ENCODE measurements at places on chromosomes 1 and 21.

- no peak for DNase-seq
These were observed 69.0 kb upstream of the SPAG17 start for GRCh38 chr1:118254001-118254400.

DNA sequence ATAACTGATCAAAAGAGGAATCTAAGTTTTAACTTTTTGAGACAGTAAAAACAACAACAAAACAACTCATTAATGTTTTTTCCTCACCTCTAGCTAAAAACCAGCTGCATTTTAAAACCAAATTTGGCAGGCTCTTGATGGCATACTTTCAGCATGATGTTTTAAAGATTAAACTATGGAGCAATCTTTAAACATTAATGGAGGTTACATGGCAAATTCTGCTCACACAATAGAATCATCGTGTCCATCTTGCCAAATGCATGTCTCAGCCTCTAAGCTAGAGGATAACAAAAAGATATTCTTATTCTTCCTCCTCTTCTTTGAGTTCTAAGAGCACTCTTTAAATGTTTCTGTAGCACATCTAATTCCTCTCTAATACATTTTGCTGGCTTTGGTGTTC, 579.8 kb upstream of the PKN2 start:
- DNase-seq, result no peak

- DNase-seq, result no peak
These were observed 2.2 kb upstream of the SEMA4A start for GRCh38 chr1:156151093-156151688.

DNA sequence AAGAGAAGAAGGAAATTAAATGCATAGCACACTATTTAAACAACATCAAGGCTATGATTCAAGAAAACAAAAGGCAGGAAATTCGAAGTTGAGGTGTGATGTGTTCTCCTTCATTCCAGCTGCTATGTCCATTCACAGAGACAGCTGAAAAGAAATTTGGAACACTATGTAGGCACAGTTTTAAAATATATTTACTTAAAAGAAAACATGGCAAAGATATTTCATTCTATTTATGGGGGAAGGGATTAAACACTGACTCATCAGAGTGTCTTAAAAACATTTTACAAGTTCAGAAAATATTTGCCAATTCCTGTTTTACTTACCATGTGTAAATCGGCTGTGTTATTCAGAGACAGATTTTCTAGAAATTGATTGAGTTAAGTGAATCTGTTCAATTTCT, 39.4 kb upstream of the NGF start:
- no peak for DNase-seq

DNA sequence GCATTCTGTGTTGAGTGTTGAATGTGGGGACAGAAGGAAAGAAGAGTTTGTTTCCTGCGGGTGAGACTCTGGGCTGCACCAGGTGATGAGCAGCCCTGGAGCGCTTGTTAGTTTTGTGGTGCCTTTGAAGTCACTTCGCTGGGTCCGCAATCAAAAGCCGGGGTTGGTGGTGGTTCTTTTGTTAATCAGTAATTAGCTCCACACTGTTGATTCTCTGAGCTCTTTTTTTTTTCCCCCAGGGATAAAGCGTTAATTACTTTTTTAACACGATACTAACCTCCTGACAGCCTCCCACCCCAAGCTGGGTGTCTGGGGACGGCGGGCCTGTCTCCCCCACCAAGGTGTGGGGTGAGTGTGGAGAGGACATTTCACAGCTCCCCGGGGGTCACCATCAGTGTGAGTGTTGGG, 56.6 kb downstream of the AGPAT3 start:
- peak; percentile 11 for DNase-seq

- DNase-seq, result peak; percentile 84
These were observed 121.2 kb downstream of the SLC45A1 start for GRCh38 chr1:8439015-8439702.

DNA sequence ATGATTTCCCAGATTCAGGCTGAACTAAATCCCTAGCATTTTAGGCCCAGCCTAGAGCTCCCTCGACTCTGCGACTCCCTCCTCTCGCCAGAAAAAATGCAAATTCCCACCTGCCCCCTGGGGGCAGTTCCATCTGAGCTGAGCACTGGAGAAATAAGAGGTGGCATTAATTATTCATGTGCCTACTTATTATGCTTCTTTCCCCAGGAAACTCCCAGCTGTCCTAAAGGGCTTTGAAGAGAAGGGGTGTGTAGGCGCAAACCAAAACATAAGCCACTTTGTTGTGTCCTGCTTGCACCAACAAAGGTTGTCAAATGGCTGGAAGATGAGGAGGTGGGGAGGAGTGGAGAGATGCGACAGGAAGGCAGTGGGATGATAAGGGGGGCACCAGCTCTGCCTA, 41.4 kb upstream of the GOLT1A start:
- peak; percentile 15 for DNase-seq

DNA sequence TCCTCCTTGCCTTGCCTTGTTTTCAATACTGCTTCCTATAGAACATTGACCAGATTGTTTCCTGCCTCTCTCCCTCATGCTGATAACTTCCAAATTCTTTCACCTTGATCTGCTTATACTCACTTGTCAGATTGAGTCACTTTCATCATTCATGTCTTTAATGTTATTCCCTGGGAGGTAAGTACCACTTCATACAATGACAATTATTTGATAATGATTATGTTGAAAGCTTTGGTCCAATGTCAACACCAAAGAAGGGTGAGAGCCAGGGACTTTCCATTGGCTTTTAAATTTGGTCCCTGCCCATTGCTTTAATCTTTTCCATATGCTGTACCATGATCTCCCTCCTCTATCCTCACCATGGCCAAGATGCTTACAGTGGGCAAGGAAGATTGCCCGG, 137.4 kb downstream of the SYT2 start:
- DNase-seq, result no peak

- DNase-seq, result no peak
These were observed 21.0 kb upstream of the POU2F1 start for GRCh38 chr1:167199656-167200055.

GRCh38 chr1:240888039-240888786, 276.3 kb upstream of the GREM2 start:
- DNase-seq, result peak; percentile 6

- no peak for DNase-seq
These were observed 37.6 kb downstream of the TRIM11 start for GRCh38 chr1:228368801-228369607.

- DNase-seq, result no peak
These were observed 31.4 kb upstream of the DIRAS3 start for GRCh38 chr1:68081775-68082283.

- no peak for DNase-seq
These were observed 592 bp downstream of the ZNF692 start for GRCh38 chr1:248858096-248858890.

DNA sequence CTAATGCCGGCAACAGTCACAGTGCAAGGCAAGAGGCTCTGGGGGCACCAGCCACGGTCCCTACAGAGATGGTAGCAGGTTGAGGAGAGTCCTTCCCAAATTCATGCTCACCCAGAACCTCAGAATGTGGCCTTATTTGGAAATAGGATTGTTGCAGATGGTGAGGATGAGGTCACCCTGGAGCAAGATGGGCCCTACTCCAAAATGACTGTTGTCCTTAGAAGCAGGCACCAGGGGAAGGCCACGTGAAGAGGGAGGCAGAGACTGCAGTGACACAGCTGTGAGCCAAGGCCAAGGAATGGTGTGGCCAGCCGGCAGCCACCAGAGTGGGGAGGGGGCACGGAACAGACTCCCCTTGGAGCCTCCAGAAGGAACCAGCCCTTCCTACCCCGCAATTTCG, 70.8 kb upstream of the CLDN14 start:
- no peak for DNase-seq

- DNase-seq, result no peak
These were observed 270.7 kb downstream of the S1PR1 start for GRCh38 chr1:101507547-101507971.

- no peak for DNase-seq
These were observed 98.7 kb upstream of the USP24 start for GRCh38 chr1:55313903-55314302.

GRCh38 chr1:92081031-92081430, 886 bp downstream of the BTBD8 start:
- DNase-seq, result no peak

- DNase-seq, result no peak
These were observed 2.4 kb downstream of the BEST4 start for GRCh38 chr1:44785501-44786137.

- DNase-seq, result no peak
These were observed 30.9 kb downstream of the RASSF5 start for GRCh38 chr1:206538086-206538770.

- DNase-seq, result no peak
These were observed 128.0 kb downstream of the ACTL8 start for GRCh38 chr1:17883136-17883535.

- DNase-seq, result no peak
These were observed 486.3 kb downstream of the NPHP4 start for GRCh38 chr1:5505944-5506343.

- DNase-seq, result no peak
These were observed 21.9 kb upstream of the PIK3CD start for GRCh38 chr1:9629445-9630201.

DNA sequence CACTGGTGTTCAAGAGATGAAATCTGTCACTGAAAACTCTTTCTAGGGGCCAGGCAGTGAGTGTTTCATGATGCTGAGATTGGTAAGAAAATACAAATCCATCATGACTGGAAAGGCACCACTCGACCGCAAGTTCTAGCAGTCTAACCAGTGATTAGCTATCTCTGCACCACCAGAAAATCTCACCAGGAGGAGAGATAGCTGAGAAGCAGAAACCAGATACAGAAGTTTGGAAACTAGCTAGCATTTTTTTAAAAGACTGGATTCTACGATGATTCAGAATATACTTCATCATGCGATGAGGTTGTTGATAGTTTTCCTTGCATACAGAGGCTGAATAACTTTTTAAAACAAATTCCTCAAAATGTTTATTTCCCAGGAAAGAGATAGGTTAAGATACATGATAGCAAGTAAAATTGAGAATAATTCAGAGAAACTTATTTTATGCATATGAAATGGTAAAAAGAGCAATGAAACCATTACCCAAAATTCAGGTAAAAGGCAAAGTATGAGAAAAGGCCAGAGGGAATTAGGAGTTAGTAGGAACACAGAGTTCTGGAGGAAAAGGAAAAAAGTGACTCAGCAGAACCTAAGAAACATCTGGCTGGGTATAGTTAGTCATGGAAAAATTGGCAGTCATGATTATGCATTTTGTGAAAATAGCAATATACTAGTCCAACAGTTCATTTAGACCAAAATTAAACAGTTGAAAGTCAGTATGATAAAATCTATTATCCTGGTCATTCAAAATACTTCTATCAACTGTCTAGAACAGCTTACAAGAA, 3.3 kb upstream of the F3 start:
- DNase-seq, result no peak

DNA sequence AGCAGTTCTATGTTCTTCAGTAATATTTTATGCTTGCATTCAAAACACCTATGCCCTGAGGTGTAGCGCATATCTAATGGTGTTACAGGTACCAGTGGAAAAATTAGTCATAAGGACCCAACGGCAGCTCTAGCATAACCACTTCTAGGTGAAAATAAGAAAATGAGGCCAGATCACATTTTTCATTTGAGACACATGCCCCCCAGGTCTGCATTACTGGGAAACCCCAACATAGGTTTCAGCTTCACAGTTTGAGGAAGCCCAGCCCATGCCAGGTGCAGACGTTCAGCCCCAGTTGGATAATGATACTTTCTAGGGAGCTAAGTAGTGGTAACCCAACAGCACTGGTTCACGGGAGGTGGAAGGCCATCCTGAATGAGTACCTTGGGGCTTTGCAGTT, 129.8 kb downstream of the CNIH3 start:
- no peak for DNase-seq

- DNase-seq, result no peak
These were observed 121.2 kb downstream of the EPHB2 start for GRCh38 chr1:22831729-22832413.

GRCh38 chr1:150022357-150022756, 11.8 kb upstream of the OTUD7B start:
- DNase-seq, result no peak

DNA sequence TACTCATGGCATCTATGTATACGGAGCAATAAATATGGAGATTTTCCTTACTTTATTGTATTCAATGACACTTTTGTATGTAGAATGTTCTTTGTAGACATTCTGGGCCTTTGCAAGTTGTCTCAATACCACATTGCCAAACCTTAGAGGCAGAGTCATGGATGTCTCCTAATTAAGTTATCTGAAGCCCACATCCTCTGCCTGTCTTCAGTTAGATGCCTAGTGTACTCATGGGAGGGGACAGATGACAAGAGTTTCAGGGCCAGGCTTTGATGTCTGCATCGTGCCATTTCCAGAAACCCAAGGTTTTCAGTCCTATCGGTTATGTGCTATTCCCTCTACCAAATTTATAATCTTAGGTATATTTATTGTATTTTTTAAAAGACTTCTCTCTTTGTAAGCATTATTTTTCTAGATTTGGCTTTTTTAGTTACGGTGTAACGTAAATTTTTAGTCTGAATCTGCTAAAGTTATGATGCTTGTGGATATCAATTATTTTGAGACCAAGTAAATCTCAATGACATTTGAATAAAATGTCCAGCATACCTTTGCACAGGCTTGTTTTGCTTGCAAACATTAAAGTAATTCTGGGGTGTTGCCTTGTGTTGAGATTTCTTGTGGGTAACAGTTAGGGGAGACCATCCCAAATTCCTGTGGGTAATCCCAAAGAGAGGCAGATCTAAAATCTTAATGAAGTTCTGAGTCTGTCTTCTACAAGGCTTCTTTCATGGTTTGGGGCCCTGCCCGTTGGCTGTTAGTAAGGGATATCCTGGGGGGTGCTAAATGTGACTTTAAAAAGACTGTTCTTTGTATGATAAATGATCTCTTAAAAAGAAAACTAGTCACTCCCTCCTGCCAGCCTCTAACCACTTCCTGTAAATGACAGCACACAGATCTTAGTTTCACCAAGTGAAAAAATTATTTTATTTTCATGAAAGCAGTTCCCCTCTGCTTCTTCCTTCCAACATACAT, 8.0 kb upstream of the MACF1 start:
- no peak for DNase-seq

DNA sequence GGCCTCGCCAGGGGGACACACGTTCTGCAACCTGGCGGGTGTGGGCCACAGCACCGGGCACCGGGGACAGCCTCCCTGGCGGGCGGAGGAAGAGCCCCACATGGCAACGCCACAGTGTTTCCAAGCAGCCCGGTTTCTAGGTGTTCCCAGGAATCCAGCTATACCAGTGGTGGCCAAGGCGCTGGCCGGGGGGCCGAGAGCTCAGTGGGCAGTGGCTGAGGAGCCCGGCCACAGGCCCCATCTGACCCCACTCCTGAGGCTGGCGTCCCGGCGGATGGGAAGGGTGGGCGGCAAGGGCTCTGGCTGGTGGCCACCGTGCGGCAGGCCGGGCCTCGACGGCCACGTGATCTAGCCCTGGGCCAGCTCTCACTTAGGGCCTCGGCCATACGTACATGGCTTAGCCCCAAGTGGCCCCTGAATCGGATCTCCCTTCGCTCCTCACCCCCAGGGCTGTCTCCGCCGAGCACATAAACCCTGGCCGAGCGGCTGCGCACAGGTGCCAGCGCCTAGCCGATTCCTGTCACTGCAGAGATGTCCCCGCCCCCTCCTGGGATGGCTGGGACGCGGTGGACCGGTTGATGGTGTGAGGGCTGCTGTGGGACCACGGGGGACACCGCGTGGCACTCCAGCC, 68.7 kb downstream of the MORN1 start:
- DNase-seq, result no peak

- no peak for DNase-seq
These were observed 13.0 kb upstream of the LDLRAP1 start for GRCh38 chr1:25530186-25531081.
